Endothelial cell of coronary artery (primary cell): ENCODE measurements at places on chromosomes 6 and 20. TPM values are rescaled to one million over a fixed set of nuclear protein-coding genes. Genes with fewer than 3 reads are reported as not detected.

The EPHA7 gene
- 0.09 and 0.54 TPM in 2 replicates for total RNA-seq

The TMC2 gene
- total RNA-seq, result not detected in 2 replicates

The CHMP4B gene
- 42.4 and 50.4 TPM in 2 replicates for total RNA-seq

The SAPCD1 gene
- total RNA-seq, result 0.81 and 1.3 TPM in 2 replicates

The C4A gene
- 0.99 and 2.0 TPM in 2 replicates for total RNA-seq

The KIF25 gene
- not detected in 2 replicates for total RNA-seq

The AHCY gene
- 136 and 138 TPM in 2 replicates for total RNA-seq

The TMEM244 gene
- not detected in 2 replicates for total RNA-seq

The ANKRD66 gene
- total RNA-seq, result not detected in 2 replicates

The ULBP2 gene
- total RNA-seq, result 6.9 and 14.0 TPM in 2 replicates

The TBXT gene
- total RNA-seq, result not detected in 2 replicates

The SIGLEC1 gene
- not detected in 2 replicates for total RNA-seq

The RRAGD gene
- total RNA-seq, result 0.09 TPM in 2 replicates

The ZC2HC1B gene
- total RNA-seq, result not detected in 2 replicates

The ZSCAN31 gene
- total RNA-seq, result 13.4 and 17.3 TPM in 2 replicates

The ZNF391 gene
- 0.54 and 0.66 TPM in 2 replicates for total RNA-seq

The OR2H2 gene
- not detected in 2 replicates for total RNA-seq

The LY86 gene
- not detected in 2 replicates for total RNA-seq

The MOCS3 gene
- 7.5 and 8.6 TPM in 2 replicates for total RNA-seq

The PTCRA gene
- not detected in 2 replicates for total RNA-seq
